ENCODE measurements at places on chromosomes 1 and 21.

DNA sequence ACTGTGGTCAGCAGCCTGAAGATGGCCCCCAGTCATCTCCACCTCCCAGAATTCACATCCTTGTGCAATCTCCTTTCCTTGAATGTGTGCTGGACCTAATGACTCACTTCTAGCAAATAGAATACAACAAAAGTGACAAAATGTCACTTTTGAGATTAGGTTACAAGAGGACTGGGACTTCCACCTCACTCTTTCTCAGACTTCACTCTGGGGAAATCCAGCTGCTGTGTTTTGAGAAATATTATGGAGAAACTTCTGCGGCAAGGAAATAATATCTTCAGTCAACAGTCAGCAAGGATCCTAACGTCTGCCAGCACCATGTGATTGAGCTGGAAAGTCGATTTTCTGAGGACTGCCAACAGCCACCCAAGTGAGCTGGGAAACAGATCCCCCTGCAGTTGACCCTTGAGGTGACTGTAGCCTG, 70.5 kb upstream of the GADD45A start:
- no peak for DNase-seq

DNA sequence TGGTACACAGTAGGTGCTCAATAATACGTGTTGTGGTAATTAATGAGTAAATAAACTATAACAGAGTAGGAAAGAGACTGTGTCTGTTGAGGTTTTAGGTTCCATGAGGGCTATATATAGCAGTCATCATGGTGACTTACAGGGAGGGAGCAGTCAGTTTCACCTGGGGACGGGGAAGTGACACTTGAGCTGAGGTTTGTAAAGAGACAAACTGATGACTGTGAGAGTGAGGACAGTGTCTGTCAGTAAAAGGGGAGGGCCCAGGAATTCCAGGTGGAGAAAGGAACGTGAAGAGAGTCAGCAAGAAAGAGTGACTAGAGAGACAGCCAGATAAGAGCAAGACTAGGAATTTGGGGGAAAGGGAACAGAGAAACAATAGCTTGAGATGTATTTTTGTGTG, 30.2 kb downstream of the ABCA4 start:
- DNase-seq: no peak

DNA sequence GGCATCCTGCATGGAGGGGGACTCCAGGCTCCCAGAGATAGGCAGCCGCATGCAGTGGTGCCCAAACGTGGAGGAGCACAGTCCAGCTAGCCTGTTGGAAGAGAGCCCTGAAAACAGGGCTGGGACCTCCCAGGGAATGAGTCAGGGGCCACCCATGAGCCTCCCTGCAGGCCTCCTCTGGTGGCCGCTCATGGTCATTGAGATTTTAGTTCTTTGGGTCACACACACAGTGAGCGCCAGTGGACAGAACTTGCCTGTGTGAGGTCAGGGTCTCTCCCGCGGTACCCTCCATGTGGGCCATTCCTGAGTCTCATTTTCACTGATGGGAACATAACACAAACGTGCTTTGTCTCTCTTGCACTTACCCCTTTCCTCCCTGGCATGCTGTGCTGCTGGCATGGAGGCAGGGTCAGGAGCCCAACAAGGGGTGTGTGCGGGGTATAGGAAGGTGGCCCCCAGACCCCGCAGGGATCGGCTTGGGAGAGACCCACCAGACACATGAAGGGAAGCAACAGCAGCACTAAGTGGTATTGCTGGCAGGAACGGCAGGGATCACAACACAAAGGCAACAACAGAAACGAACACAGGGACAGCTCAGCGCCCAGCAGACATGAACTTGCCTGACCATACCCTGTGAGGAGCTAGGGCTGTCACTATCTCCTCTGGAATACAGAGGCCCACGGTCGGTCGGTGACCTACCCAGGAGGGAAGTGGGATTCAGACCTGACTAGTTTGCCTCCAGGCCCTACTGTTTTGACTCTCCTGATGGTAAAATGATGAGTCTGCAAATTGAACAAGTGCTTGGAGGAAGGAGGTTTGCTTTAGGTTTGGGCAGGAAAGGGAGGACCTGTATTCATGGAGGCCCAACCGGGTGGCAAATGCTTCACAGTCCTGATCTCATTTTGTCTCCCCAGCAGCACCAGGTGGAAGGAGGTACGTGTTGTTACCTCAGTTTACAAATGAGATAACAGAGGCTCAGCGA, 31.8 kb downstream of the ABCG1 start:
- no peak for DNase-seq

- DNase-seq: no peak
Measured at GRCh38 chr1:109913360-109913879, 2.8 kb downstream of the CSF1 start.

- no peak for DNase-seq
Measured at GRCh38 chr1:111417755-111418154, 9.8 kb downstream of the OVGP1 start.

DNA sequence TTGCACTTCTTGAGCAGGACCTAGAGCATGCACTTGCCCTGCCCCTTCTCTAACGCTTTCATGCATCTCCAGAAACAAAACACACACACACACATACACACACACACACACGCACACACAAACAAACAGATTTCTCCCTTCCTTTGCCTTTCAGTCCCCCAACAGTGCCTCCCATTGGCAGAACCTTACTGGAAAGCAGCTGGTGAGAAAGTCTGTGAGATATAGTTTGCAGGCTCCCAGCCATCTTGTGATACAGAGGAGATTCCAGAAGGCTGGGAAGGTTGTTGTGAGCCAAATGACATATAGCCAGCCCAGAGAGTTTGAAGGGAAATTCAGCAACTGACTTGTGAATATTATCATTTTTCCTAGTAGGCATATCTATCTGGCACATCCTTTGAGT, 35.9 kb upstream of the ZRANB2 start:
- no peak for DNase-seq

- no peak for DNase-seq
Measured at GRCh38 chr1:36512842-36513241, 30.1 kb upstream of the CSF3R start.

DNA sequence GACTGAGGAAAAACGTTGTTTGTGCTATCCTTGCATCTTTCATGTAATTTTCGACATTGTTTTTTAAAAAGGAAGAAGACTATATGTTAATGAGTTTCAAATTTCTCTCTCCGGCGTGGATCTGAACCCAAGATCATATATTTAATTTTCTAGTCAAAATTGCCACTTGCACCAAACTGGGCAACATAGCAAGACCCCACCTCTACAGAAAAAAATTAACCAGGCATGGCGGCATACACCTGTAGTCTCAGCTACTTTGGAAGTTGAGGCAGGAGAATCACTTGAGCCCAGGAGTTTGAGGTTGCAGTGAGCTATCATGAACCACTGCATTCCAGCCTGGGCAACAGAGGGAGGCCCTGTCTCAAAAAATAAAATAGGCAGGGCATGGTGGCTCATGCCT, 16.5 kb upstream of the RABGAP1L start:
- no peak for DNase-seq

GRCh38 chr1:45337630-45338325, 2.2 kb upstream of the TOE1 start:
- no peak for DNase-seq

GRCh38 chr1:58812468-58812867, 28.6 kb upstream of the JUN start:
- no peak for DNase-seq

GRCh38 chr1:8381618-8382017, 63.7 kb downstream of the SLC45A1 start:
- DNase-seq: no peak

DNA sequence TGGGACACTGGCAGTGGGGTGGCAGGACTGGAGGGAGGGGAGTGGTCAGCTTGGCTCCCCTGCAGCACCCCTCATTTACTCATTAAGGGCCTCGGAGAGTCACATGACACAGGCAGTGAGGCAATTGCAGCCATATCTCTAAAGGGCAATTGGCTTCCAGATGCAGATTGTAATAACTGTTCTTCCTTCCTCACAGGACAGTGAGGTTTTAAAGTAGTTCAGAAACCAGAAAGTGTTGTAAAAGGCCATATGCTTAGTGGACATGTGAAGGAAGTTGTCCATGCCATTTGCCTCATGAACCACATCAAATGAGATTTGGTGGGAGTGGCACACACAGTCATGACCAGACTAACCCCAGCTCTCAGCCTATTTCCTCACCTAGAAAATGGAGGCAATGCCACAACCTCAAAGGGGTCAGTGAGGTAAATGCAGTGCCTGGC, 11.1 kb downstream of the MTX1 start:
- DNase-seq: no peak

DNA sequence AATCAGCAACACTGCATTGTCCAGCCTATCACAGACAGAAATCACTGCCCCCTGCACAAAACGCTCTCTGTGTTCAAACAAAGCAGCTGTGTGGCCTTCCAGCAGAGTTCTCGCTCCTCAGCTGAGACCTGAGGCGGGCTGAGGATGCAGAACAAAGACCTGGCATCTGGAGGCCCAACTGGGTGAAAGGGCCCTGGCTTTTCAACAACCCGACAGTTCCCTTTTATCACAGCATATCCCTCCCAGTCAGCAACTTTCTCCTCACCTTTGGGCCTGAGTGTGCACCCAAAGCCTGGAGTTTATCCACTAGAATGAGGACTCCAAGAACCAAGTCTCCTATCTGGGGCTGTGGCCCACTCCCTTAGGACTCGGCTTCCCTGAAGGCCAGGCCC, 42.6 kb upstream of the A3GALT2 start:
- DNase-seq: no peak

- no peak for DNase-seq
Measured at GRCh38 chr1:19478322-19478721, 7.0 kb downstream of the CAPZB start.

DNA sequence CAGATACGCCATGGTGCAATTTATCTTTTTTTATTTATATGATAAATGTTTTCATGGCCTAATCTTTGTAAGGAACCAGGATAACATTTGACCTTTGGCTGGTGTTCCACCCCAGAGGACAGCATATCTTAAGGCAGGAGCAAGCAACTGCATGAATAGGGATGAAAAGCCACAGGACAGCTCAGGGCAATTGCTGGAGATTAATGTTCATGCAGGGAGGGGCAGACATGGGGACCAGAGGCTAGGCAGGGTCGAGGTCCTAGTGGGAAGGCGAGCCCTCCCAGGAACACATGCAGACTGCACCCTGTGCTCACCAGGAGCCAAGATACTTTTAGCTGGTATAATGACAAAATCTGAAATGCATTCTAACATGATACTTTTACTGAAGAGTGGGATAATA, 74.4 kb upstream of the HAO2 start:
- DNase-seq: no peak

DNA sequence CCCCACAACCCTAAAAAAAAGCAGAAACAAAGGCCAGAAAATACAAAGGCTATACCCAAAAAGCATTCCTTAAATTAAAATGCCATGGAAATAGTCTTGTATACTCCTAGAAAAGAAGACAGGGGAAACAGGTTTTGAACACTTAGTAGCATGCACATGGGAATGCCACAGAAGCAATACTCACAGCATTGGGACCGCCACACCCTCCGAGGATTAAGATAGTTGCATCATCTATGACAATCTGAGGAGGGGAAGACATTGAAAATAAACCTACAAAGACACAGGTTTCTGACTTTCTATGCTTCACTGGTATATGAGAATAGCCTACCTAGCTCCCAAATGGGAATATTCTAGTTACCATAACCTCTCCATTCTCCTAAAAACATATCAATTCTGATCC, 15.9 kb upstream of the CPLANE2 start:
- no peak for DNase-seq

GRCh38 chr1:39105061-39105840, 79.1 kb downstream of the NDUFS5 start:
- DNase-seq: peak; percentile 49

DNA sequence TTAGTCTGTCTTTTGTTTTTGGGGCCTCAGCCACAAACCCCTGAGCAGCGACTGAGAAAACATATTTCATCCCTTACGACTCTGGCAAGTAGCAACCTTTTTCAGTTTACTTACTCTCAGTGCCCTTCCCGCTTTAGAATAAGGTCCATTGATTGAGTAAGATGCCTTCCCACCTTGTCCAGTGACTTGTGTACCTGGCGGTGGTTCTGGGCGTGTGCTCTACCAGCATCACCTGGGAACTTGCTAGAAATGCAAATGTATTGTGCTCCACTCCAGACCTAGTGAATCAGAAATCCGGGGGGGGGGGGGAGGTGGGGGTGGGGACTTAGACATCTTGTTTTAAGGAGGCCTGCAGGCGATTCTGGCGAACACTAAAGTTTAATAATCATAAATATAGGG, 72.1 kb downstream of the S1PR1 start:
- no peak for DNase-seq

DNA sequence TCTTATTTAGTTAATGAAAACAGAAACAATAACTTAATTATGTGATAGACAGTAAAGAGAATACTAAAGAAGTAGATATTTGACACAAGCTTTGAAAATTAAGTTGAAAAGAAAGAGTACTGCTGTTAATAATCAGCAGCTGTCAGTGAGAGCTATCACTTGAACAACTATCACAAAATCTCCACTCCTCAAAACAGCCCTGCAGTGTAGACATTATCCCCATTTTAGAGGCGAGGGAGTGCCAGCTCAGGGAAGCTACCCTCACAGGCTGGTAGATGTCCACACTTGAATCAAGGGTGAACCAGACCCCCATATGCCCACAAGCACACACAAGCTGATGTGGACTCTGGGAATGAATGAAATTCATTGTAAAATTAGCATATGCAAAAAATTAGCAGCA, 248.8 kb downstream of the RHOU start:
- no peak for DNase-seq

GRCh38 chr1:173453982-173454381, 23.2 kb upstream of the PRDX6 start:
- no peak for DNase-seq

- no peak for DNase-seq
Measured at GRCh38 chr1:182601416-182601786, 2.8 kb downstream of the RGS16 start.

DNA sequence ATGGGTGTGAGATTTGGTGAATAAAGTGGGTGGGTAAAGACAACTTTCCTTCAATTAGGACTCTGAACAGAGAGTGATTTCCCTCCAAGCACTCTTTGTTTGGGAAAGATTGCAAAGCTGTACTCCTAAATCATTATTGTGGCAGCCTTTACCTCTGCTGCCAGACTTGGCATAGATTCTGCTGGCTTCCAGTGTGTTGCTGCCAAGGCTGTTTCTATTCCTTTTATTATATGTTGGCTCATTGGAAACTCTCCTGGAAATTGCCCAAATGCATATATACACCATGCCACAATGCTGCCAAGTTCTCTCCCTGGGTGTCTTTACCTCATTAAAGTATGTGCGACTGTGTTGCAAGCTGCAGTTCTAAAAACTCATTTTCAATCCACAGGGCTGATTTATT, 668.0 kb downstream of the MRPL39 start:
- DNase-seq: no peak

GRCh38 chr1:221696027-221696426, 45.9 kb downstream of the DUSP10 start:
- DNase-seq: no peak

- no peak for DNase-seq
Measured at GRCh38 chr1:202143768-202144401, 652 bp downstream of the ARL8A start.

DNA sequence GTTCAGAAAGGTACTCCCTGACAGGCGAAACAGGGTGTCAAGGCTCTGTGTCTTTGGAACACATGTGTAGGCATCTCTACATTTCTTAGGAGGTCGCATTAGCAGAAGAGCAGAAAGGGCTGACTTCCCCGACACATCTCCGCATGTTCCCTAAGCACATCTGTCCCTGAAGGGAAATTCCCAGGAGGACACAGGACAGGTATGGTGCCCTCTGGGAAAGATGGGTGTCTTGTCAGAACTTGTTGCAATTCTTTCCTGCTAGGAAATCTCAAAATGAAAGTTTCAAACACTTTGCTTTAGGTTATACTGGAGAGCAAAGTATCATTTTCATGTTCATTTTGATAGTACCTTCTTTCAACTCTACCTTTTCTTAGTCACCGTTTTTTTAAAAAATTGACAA, 2.0 kb downstream of the DSCAM start:
- DNase-seq: no peak

GRCh38 chr1:235277709-235278108, 50.3 kb downstream of the ARID4B start:
- DNase-seq: no peak

All from stimulated activated CD8-positive, alpha-beta memory T cell treated with anti-CD3 and anti-CD28 coated beads, Interleukin-12 subunit alpha, Interleukin-12 subunit beta, amount 100 ng/mL, for 4 hours (primary cell).